Foreskin keratinocyte (primary cell): ENCODE measurements at places on chromosomes 4 and X. TPM values are rescaled to one million over a fixed set of nuclear protein-coding genes. Genes with fewer than 3 reads are reported as not detected.
A peak's percentile ranks its signal among the peaks of the same experiment; 100 is the strongest.

DNA sequence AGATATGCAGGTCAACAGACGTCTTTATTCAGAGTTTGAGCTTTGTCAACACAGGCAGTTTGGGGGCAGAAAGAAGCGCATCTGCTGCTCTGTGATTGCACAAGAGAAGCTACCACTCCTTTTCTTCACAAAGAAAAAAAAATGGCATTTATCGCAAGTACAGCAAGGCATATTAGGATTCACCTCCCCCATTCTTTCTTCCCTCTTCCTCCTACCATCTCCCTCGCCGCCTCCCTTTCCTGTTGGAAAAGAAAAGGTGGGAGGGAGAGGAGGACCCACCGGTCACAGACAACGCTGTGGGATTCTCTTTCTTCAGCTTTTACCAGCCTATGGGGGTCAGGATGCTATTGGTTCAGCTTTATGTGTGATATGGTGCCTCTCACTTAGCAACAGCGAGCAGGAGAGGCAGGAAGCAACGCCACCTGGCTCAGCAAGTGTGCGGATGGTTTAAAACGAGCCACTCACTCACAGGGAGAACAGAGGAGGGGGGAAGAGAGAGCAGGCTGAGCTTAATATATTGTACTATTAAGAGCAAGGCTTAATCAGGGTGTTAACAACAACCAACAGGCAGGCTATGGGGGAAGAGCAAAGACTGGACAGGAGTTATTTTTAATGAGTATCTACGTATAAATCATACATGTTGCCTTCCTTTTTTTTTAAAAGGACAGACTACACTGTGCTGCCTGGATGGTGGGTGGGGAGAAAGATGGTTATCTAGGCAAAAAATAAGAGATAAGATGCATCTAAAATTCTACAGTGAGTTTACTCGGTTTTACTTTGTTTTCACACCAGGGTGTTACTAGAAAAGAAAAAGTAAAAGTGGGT lies 104.7 kb downstream of the MAML3 start:
- peak; percentile 49 for DNase-seq

DNA sequence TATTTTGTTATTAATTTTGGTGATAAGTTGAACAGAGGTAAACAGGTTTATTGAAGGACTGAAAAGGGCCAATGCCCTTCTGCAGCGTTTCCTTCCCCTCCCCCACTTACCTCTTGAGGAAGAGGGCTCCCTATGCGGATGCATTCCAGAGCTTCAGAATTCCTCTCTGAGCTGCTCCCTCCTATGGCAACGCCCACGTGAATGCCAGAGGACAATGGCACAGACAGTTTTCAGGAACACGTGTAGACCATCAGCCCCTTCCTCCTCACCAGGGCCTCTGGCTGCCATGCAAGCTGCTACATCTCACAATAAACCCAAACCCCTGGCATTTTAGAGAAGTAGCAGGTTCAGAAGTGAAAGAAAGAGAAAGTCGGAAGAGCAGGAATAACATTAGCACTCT lies 127.9 kb downstream of the CHRDL1 start:
- DNase-seq, result no peak

DNA sequence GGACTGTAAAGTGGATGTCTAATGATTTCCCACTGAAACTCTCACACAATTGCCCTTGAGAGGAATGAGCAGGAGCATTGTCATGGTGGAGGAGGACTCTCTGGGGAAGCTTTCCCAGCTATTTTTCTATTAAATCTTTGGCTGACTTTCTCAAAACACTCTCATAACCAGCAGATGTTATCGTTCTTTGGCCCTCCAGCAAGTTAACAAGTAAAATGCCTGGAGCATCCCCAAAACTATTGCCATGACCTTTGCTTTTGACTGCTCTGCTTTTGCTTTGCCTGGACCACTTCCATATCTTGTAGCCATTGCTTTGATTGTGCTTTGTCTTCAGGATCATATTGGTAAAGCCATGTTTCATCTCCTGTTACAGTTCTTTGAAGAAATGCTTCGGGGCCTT lies 120.2 kb upstream of the PDE5A start:
- no peak for DNase-seq

DCLK2 gene
- total RNA-seq, result 0.07 and 0.10 TPM in 2 replicates

SMIM10 gene
- 0.14 and 0.17 TPM in 2 replicates for total RNA-seq
